Hematopoietic multipotent progenitor cell treated with erythropoietin and hydrocortisone succinate and interleukin-3 and kit ligand, for 6 days (in vitro differentiated cells): ENCODE measurements at places on chromosomes 4 and X.

- DNase-seq: no peak
These were observed 64.7 kb downstream of the SMAD1 start for GRCh38 chr4:145546175-145546915.

DNA sequence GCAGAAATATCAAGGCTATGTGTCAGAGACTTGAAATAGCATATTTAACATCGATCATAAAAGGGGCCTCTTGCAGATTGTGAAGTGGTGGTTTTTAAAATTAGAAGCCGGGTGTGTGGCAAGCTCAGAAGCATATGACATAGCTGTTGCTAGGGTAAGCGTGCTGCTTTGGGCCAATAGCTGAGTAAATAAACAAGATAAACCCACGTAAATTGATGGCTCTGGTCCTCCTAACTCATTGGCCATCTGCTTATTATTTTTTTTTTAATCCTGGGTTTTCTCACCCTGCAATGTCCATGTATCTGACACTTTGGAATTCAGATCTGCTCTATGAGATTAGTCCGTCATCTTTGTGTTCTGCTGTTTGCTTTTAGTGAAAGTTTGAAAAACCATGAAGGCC, 32.6 kb upstream of the STOX2 start:
- DNase-seq: no peak

DNA sequence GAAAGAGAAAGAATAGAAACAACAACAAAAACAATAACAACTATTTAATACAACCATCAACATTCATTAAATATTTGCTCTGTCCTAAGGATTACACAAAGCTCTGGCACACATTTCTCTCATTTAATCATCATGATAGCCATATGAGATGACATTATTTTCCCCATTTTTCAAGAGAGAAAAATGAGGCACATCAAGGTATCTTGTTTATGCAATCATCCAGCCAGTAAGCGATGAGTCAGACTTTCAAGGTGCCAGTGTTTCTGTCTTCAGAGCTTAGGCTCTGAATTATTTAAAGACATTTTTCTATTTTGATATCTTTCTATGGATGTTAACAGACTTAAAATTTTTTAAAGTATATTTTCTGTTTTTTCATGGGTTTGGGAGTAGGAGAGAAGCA, 541.8 kb upstream of the SMIM31 start:
- DNase-seq: no peak

DNA sequence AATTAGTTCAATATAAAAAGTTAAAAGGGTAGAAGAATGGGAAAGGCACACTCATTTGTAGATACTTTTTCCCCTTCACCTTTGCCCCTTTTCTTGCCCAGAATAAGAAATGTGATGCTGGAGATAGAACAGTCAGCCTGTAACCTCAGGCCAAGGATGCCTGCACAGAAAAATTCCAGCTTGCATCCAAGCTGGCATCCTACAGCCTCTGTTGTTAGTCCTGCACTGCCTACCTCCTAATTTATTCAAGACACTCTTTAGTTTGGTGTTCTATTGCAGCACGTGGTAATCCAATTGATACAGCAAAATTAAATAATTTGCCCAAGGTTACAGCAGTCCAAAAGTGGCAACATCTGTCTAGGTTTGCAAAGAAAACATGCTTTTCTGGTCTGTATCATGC, 9.7 kb upstream of the USO1 start:
- no peak for DNase-seq

DNA sequence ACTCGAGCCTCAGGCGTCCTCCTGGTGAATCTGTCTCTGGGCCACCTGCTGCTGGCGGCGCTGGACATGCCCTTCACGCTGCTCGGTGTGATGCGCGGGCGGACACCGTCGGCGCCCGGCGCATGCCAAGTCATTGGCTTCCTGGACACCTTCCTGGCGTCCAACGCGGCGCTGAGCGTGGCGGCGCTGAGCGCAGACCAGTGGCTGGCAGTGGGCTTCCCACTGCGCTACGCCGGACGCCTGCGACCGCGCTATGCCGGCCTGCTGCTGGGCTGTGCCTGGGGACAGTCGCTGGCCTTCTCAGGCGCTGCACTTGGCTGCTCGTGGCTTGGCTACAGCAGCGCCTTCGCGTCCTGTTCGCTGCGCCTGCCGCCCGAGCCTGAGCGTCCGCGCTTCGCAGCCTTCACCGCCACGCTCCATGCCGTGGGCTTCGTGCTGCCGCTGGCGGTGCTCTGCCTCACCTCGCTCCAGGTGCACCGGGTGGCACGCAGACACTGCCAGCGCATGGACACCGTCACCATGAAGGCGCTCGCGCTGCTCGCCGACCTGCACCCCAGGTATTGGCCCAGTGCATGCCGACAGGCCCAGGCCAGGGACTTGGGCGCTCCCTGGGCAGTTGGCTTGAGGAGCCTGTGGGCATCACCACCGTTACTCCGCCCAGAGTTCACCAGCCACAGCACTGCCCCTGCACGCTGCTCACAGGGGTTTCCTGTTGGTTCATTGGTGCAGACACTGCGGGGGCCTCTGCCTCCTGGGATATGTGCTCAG, 1.1 kb downstream of the GPR78 start:
- DNase-seq: no peak

GRCh38 chr4:162341533-162341932, 177.7 kb upstream of the FSTL5 start:
- DNase-seq: no peak
